ENCODE measurements at places on chromosomes 4 and X.

DNA sequence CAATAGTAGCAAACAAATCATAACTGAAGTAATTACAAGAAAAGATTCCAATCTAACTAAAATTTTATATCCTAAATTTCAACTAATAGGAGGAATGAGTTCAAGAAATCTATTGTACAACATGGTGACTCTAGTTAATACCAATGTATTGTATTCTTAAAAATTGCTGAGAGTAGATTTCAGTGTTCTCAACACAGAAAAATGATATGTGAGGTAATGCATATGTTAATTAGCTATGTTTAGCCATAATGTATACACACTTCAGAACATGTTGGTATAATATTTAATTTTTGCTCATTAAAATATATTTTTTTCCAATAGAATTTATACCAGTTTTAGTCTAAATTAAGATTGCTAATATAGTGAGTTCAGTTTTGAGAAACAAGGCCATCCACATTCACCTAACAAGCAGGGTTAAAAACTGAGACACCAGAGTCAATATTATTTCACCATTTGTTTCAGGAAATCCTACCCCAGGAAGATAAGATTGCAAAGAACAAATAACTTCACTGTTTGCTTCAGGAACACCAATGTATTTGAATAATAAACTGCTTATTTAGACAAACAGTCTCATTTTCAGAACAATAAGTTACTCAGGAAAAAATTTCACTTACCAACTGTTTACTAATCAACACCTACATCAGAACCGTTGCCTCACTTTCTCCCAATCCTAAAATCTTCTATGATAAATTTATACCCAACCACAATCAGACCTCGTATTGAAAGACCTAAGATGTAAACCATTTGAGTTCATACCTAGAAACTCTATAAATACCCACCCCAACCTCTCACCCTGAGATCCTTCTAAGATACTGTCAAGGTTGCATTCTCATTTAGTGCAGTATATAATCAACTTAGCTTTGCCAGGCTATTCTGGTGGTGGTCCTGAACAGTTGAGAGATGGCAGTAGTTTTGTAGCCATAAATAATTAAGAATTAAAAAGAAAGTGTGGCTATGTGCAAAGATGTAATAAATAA lies 132.8 kb downstream of the MAB21L2 start:
- no peak for DNase-seq

DNA sequence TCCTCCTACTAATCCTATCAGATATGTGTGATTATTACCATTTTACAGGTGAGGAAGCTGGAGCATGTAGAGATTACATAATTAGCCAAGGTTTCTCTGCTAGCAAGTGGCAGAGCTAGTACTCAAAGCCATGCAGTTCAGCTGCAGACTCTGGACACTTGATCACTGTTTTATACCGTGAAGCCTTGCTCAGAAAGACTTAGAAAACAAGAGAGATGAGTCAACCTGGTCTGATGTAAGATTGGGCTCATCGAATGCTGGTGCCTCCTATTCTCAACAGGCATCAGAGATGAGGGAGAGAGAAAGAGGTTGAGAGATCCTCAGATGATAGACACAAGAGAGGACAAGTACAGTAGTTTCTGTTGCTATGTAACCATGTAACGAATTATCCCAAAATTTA lies 19.0 kb upstream of the PDE5A start:
- no peak for DNase-seq

- no peak for DNase-seq
Measured at GRCh38 chrX:16212436-16212835, 45.2 kb downstream of the MAGEB17 start.

DNA sequence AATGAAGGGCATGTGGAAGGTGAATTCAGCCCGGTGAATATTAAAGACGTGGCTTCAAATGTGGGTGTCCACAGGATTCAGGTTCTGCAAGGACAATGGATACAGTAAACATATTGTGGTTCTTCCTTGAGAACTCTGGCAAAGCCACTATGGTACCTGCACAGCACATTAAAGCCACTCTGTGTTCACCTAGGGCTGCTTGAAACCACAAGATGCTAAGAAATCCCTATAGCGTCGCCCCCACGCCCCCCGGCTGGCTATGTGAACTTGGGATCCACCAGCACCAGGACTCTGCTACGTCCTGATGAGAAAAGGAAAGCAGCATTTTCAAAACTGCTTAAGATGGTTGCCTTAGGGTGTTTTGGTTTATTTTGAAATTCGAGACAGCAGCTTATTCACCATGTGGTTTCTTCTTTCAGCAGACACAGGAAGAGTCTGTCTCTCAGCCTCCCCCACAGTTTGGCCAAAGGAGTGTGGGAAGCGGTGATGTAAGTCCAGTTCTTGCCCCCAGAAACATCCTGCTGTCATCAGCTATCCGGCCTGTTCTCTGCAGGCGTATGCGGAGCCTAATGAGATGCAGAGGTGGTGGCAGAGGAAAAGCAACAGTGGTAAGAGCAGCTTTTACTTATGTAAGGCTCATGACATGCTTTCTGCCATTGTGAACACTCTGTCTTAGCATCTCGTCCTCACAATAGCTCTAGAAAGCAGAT lies 111.5 kb downstream of the AFAP1 start:
- peak; percentile 40 for DNase-seq

DNA sequence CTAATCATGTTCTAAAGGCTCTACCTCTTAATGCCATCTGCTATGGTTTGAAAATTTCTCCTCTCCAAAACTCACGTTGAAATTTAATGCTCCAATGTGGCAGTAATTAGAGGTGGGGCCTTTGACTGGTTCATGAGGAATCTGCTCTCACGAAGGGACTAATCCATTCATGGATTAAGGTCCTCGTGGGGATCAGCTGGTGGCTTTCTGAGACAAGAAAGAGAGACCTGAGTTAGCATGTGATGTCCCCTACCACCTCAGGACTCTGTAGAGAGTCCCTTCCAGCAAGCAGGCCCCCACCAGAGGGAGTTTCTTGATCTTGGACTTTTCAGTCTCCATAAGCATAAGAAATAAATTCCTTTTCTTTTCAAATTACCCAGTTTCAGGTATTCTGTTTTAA lies 65.3 kb downstream of the WDFY3 start:
- no peak for DNase-seq

DNA sequence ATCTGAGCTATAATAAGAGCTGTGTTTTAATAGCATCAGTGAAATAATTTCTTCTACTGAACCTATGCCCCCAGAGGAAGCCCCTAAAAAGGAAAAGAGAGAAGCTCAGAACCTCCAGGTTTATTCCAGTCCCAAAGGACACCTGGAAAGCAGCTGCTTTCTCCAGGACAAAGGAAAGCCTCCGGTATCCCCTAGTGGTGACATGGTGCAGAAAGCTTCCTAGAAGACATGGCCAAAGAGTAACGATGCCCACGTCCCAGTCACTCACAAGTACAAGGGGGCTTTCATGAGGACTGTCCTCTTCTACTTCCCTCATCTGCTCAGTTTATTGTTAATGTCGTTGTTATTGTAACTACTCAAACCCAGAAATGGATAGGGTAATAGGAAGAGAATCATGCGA lies 343.9 kb downstream of the UNC5C start:
- no peak for DNase-seq

GRCh38 chrX:9420275-9421265 lies 44.3 kb upstream of the TBL1X start:
- no peak for DNase-seq

DNA sequence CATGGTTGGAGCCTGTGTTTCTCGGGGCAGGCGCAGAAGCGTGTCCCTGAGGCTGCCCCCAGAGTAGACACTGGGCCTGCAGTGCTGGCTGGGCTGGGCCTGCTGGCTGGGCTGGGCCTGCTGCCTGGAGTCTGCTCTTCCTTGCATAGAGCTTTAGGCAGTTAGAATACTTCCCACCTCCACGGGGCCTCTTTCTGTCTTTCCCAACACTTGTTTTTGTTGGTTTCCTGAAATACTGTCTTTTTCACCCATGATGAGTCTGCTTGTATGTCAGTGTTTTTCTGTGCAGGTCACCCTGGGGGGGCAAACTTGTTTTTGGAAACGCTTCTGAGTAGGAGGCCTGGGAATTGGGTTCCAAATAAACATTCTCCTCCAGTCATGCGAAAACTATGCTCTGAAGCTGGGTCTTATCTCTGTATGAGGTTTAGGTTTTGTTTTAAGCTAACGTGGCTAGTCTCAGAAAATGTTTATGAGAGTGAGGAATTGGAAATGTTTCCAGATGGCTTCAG lies 32.2 kb downstream of the TRMT44 start:
- no peak for DNase-seq

DNA sequence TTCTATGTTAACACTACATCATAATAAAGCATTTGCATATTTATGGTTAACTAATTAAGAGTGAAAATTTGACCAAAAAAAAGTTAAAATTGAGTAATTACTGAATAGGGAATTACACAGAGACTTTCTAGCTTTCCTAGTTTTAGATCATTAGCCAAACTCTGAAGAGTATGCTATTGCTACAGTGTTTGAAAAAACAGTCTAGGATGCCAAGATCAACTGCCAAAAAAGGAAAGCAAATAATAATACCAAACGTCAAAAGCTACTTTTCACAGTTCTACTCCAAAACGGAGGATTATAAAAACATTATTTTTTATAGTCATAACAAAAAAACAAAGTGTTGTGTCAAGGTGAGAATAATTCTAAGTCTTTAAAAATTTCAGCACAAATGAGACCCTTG lies 359.8 kb upstream of the CTSO start:
- no peak for DNase-seq

GRCh38 chrX:47191331-47191730 lies 2.3 kb upstream of the UBA1 start:
- no peak for DNase-seq

- no peak for DNase-seq
Measured at GRCh38 chr4:152278505-152279233, 257.2 kb downstream of the FBXW7 start.

DNA sequence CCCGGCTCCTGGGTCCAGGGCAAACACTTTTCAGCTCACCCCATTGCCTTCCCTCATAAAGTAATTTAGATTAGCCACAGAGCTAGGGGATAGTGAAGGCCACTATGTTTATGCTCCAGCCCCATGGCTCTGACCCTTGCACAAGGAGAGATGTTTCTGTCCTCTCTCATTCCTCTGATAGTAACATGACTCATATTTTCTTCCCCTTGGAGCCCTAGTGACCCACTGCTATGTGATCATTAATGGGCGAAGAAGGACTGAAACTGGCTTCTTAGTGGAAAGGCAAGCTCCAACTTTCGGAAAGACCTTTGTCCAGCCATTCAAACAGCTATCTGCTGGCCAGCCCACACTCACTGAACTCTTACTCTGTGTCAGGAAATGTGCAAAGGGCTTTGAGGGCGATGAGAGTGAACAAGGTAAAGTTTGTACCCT lies 12.3 kb downstream of the CLDN2 start:
- DNase-seq, result no peak

DNA sequence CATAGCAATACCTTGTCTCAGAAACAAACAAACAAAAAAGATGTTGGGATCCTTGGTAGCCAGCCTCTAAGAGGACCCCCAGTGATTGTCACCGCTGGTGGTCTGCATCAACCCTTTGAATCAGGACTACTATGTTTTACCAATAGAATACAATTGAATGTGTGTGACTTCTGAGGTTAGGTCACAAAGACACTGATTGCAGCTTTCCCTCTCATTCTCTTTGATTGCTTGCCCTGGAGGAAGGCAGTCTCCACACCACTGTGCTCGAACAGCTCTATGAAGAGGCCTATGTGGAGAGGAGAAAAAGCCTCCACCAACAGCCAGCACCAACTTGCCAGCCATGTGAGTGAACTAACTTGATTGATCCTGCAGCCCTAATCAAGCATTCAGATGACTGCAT lies 2.8 kb upstream of the SMIM14 start:
- no peak for DNase-seq

DNA sequence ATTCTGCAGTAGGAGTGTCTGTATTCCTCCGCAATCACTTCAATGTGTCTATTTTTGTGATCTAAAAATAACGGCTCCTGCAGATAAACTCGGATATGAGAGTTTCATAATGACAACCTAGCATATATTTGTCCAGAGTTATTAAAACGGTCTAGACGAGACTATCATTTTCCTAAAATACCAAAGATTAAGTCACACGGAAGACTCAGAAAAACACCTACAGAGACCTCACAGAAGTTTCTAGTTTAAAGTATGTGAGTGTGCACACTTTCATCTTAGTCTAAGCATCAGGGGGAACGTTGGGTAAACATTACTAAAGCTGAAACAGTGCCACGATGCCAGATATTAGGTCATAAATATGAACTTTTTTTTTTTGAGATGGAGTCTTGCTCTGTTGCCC lies 156.9 kb downstream of the AFAP1 start:
- DNase-seq, result no peak

DNA sequence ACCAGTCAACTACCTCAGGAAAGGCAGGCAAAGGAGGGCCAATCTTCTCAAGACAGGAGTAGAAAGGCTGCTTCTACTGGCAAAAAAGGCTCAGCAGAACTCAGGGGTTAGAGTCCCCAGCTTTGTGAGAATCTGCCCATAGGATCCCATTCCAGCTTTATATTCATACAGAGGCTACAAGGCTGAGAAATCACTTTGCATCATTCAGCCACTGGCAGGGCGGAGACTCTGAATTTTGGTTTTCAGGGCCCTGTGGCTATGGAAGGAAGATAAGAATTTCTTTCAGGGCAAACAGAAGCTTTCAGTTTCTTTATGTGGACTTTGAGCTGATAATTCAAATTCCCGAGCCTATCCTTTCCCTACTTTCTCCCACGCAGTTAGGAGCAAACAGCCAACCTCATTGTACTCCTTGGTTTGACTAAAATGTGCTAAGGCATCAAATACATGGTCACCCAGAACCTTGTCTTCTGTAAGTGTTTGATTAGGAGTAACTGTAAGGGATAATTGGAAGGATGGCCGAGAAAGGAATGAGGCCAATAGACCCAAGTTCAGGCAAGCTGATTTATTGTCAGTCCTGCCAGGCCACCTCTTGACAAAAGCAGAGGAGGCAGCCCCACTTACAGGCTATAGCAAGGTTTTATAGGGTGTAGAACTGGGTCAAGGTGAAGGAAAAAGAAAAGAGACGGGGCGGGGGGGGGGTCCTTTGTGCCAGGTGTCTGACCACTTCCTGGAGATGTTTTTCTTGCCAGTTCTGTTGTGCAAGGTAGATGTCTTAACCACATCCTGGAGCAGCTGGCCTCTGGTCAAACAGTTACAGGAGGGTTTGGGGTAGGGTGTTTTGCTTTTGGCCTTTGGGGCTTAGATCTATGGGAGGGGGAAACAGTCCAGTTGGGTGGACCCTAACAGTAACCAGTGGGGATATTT lies 165.3 kb upstream of the PPP1R2C start:
- DNase-seq, result no peak

DNA sequence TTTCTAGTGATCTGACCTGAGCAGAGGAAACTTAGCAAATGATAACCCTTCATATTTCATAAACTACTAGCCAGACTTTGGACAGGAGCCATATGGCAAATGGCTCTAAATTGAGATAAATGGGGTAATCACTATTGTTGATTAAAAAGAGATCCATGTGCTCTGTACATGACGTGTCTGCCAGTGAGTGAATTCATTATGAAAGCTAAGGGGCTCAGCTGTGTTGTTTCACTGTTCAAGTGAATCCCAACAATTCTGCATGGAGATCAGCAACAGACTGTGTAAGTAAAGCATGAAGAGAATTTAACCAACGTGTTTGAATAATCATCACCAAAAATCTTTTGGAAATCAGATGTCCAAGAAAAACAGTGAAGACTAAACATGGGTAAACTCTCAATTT lies 9.5 kb upstream of the QRFPR start:
- DNase-seq, result no peak

Measured in stimulated activated CD4-positive, alpha-beta T cell treated with anti-CD3 and anti-CD28 coated beads, Interleukin-12 subunit alpha, Interleukin-12 subunit beta, amount 100 ng/mL, for 48 hours (primary cell).